Activated T-cell treated with anti-CD3 and anti-CD28 coated beads, Interleukin-2, amount 50 U/mL, for 72 hours (primary cell): ENCODE measurements at places on chromosomes 6 and 20. TPM values are rescaled to one million over a fixed set of nuclear protein-coding genes. Genes with fewer than 3 reads are reported as not detected.

DNA sequence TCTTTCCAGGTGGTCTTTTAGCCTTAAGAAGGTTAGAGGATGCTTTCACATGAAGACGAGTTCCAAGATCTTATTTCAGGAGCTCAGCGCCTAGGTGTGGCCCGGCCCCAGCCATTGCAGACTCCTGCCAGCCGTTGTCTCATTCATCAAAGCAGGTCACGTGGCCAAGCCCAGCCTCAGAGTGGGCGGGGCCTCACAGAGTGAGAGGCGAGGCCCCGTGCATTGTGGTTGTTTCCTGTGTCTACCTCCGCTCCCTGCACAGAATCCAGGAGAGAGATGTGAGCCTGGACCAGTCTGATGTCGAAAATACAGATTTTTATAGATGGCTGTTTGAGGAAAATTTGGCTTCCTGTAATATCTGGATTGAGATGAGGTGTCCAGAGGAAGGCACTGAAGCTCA is 49.2 kb upstream of the CST5 start:
- peak; percentile 35 for DNase-seq

Gene SLC24A3
- total RNA-seq, result 0.07 TPM

Gene TBXT
- total RNA-seq, result not detected

Gene KIF16B
- total RNA-seq, result 6.0 TPM

- DNase-seq, result no peak
These were observed 95.6 kb downstream of the SCML4 start for GRCh38 chr6:107728564-107728897.

DNA sequence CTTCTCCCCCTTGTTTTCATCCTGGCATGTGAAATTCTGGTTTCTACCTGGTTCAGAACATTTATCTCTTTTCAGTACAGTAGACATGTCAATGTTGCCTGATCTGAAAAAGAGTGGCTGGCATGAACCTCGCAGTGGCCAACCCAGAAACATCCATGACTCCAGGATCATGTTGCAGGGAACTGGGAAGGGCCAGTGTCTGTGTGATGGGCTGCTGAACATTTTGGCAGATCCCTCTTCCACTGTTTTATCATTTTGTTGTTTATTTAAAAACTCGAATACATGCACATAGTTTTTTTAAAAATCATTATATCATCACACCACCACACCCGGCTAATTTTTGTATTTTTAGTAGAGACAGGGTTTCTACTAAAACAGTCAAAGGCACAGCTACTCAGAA is 19.0 kb downstream of the WFDC3 start:
- no peak for DNase-seq

Gene PTCRA
- not detected for total RNA-seq

Gene NEDD9
- total RNA-seq, result 36.4 TPM

GRCh38 chr6:56902641-56903464 is 52.1 kb upstream of the BEND6 start:
- no peak for DNase-seq

Gene CRISP1
- total RNA-seq, result not detected

GRCh38 chr6:108417027-108417426 is 122.2 kb downstream of the AFG1L start:
- no peak for DNase-seq

DNA sequence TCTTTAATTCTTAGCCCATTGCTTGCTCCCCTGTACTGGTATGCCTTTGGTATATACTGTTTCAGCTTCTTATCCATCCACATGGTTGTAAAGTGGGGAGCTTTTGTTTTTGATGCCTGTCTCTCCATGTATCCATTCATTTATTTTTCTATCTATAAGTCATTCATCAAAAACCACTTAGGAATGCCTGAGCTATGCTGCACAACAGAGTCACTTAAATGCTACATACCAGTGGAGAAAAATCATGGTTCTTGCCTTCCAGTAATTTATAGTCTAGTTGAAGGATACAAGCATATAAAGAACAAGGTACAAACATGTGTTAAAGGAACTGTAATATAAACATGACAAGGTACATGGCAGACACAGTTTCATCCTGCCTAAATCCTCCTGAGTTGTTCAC is 347.3 kb downstream of the NRN1 start:
- DNase-seq, result no peak

DNA sequence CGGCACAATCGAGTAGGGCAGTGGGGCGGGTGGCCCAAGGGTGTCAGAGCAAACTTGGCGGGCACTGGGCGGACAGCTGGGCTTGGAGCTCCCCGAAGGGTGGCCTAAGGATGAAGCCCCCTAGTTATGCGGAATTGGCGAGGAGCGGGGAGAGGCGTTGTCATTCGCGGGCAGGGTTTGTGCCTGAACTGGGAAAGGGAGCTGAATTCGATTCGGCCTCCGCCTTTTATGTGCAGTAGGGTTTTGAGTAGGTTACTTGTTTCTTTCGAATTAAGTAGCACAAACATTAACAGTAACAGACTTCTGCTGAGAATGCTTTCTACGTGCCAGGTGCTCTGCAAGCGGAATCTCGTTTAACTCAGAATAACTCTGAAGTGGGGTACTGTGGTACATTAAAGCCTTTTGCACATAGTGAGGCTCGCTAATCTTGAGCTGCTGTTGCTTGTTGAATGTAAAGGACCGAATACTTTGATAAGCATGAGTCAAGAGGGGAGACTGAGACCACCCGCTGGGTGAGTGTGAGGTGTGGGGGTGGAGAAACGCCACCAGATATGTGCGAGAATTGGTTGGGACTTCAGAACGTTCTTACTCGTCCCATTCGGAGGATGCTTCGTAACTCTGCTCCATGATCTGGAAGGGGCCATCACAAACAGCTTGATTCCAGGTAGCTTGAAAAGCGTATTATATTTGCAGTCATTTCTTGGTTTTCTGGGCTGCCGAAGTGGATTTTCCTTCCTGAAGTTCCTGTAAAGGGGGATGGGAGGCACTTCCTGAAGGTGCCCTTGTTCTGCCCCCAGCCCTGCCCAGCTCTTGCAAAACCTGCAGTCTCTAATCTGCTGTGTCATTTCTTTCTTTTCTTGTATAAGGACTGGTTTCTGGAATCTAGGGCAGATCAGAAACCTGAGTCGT is 833 bp downstream of the RAB5IF start:
- no peak for DNase-seq

Gene IL20RA
- total RNA-seq, result not detected

Gene LPA
- not detected for total RNA-seq

Gene RIPPLY2
- not detected for total RNA-seq

- DNase-seq, result no peak
These were observed 150.3 kb downstream of the CDK19 start for GRCh38 chr6:110664933-110665332.

- no peak for DNase-seq
These were observed 537.9 kb downstream of the TENT5A start for GRCh38 chr6:81214414-81215091.

Gene GJA10
- total RNA-seq, result not detected

DNA sequence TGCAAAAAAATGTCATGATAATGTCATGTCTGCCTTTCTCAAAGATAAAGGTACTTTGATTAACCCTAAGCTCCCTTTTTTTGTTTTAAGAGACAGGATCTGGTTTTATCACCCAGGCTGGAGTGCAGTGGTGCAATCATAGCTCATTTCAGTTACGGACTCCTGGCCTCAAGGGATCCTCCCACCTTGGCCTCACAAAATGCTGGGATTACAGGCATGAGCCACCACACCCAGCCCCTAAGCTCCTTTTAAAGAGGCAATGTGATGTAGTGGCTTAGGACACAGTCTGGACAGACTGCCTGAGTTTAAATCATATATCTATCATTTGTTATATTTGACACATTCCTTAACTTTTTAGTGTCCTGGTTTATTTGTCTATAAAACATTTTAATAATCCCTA is 77.0 kb downstream of the FLRT3 start:
- no peak for DNase-seq

- DNase-seq, result no peak
These were observed 128.0 kb upstream of the TNFAIP3 start for GRCh38 chr6:137738931-137739504.

- no peak for DNase-seq
These were observed 33.2 kb downstream of the PLEKHG1 start for GRCh38 chr6:150632785-150633485.

GRCh38 chr6:8982668-8983067 is 547.3 kb upstream of the SLC35B3 start:
- DNase-seq, result no peak

Gene HSPA12B
- total RNA-seq, result not detected

Gene PXMP4
- 12.8 TPM for total RNA-seq

DNA sequence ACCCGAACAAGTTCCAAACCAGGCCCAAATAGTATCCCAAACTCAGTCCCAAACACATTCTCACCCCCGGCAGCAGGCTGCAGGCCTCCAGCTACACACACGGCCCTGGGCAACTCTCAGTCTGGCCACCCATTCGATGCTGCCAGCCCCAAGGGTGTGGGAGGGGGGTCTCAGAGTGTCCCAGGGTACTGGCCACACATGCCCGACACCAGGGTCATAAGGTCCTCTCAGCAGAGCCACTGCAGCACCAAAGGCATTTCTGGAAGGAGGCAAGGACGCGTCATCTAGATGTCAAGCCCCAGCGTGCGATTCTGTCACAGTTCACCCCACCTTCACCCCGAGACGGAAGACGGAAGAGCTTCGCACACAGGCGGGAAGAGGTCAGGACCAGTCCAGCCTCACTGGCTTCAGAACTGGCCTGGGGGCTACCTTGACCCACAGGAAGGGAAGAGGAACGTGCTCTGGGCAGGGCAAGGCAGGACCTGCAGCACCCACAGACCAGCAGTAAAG is 9.5 kb downstream of the MYL9 start:
- no peak for DNase-seq

DNA sequence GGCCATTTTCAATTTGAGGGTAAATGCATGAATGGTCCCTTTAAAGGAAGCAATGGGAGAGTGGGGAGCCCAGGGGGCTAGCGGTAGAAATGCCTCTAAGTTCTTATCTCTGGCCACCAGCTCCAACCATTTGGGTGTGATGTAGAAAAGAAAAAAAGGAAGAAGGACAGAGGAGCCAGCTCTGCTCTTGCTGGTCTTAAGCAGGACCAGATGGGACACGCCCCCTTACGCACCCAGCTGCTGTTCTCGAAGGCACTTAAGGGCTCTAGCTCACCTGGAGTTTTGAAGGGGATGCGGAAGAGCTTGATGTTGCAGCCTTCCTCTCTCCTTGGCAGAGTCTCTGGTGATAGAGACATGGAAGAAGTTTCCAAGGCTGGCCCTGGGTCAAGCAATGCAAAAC is 59.5 kb upstream of the RNF144B start:
- no peak for DNase-seq

Gene GPR63
- total RNA-seq, result 1.8 TPM

DNA sequence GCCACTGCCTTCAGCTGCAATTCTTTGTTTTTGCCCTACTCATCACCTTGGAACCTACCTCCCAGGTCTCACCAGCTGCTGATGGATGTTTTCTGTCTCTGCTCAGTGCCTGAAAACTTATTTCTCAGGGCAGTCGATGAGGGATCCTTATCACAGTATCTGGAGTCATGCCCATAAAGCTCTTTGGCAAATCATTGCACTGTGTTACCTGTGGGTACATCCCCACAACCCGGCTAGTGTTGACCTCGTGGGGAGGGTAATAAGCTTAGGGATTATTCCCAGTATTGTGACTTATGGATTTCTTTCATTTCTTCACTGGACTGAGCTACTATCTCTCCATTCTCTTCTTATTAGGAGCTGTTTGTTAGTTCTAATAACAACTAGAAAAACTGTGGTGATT is 91.7 kb downstream of the ELOVL5 start:
- no peak for DNase-seq

- no peak for DNase-seq
These were observed 119.7 kb downstream of the MYLK4 start for GRCh38 chr6:2630891-2631571.

GRCh38 chr6:11744753-11745152 is 33.9 kb downstream of the ADTRP start:
- no peak for DNase-seq

GRCh38 chr20:19934792-19935491 is 82.2 kb upstream of the NAA20 start:
- DNase-seq, result no peak

Gene DDX39B
- 644 TPM for total RNA-seq

- DNase-seq, result no peak
These were observed 138.9 kb downstream of the PDE7B start for GRCh38 chr6:135990439-135990838.

Gene TGM3
- not detected for total RNA-seq

GRCh38 chr6:163414117-163414945 is at the start of gene QKI:
QKI (plus strand) TSS chr6:163414718; CDS start chr6:163415194, 476 bp downstream.
- peak; percentile 82 for DNase-seq

GRCh38 chr6:16450285-16450684 is 211.9 kb downstream of the GMPR start:
- no peak for DNase-seq

GRCh38 chr6:27138837-27139755 is 108.4 kb upstream of the PRSS16 start:
- DNase-seq, result peak; percentile 78

DNA sequence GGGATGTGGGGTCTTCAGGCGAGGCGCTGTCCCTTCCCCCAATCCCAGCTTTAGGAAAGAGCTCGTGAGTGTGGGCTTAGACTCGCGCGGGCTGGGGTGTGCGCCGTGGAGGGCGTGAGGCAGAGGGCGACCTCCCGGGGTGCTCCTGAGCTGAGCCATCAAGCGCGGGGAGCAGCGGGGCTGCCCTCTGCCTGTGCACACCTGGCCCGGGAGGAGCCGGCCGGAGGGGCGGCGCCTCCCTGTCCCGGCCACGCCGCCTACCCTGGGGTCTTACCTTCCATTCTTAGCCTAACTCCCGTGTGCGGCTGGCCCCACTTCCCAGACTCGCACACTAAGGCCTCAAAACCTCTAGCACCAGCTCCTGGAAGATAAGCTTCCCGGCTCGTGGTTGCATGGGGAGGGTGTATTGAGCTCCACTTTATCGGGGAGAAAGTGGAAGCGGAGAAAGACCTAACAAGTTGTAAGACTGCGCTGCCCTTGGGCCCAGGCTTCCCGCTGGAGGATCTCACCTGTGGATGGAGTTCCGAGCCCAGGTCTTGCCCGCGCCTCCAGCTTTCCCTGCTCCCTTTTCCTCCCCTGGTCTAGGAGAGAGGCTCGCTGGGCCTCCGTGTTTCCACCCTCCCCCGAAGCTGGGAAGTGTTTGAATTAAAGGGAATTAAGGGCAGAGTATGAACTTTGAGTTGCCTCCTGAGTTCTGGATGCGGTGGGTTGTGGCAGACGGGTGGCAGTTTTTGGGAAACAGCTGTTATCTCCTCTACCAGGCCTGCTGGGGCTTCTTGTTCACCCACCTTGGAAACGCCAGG is 1.2 kb downstream of the DNMT3B start:
- peak; percentile 20 for DNase-seq
